ENCODE measurements at places on chromosomes 7 and 10.

GRCh38 chr7:30911561-30911969 is at the start of gene AQP1:
AQP1 (plus strand) TSS chr7:30911853; CDS start chr7:30911910, 57 bp downstream.
- no peak for DNase-seq

- no peak for DNase-seq
Observed at GRCh38 chr10:98320486-98321185, 52.6 kb upstream of the LOXL4 start.

DNA sequence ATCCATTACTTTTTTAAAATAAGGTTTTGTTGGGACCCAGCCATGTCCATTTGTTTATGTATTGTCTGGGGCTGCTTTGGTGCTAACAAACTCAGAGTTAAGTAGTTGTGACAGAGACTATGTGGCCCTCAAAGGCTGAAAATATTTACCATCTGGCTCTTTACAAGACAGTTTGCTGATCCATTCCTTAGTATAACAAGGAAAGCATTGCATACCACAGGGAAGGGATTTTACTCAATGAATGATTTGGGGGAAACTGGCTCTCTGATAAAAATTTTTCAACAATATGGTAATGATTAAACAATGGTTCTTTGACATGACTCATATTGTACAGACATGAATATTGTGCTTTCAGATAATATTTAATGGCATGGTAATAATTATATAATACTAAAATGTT is 738.1 kb downstream of the KCNMA1 start:
- DNase-seq = no peak

DNA sequence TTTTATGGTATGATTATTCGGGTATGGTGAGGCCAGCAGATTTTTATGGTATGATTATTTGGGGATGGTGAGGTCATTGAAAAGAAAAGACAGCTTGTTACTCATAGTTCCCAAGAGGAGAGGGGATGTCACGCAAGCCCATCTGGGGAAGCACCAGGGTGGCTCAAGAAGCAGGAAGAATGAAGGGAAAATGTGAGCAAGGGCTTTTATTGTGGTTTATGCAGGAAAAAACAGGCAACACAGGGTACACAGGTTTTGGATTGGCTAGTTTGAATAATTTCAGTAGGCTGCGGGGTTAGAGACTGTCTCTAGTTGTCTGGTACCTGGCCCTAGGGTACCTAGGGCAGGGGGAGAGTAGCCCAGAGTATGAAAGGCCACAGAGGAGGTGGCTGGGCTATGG is 26.8 kb upstream of the DGKI start:
- no peak for DNase-seq

DNA sequence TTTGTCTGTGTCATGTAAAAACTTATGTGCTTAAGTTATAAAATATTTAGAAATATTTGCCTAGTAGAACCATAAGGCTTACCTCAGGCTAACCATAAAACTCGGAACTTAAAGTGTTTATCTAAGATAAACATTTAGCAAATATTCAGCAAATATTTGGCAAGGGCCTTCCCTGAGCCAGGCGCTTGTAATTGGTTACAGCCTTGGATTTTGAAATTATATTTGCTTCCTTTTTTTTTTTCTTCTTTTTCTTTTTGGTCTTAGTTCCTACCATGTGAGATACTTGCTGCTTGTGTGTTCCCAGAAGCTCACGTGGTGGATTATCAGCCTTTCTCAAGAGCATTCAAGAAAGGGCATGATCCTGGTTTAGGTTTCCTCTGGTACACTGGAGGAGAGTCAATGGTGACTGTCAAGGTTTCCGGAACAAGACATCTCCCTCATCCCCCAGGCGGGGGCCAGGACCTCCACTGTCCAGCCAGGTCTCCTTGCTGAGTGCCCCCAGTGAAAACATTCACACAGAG is 5.2 kb upstream of the BRI3 start:
- no peak for DNase-seq

DNA sequence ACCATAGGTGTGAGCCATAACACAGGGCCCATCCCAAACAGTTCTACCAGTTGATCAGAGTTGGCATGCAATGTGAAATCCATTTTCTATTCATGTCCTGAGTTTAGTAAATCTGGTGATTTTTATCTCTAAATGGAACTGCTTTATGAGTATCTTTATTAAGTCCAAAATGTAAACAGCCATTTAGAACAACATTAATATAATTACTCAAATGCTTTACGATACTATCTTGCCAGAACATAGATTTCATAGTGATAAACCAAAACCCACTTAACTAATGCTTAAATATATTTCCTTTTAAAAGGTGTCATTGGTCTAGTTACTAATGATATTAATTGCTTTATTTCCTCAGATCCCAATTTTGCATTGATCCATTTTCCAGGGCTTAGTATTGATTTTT is 80.7 kb downstream of the PLCE1 start:
- no peak for DNase-seq

GRCh38 chr7:150781103-150781502 is 19.1 kb downstream of the TMEM176B start:
- no peak for DNase-seq

- DNase-seq = no peak
Observed at GRCh38 chr7:133662830-133663229, 410.0 kb downstream of the EXOC4 start.

GRCh38 chr10:101063548-101064414 is 2.0 kb downstream of the KAZALD1 start:
- DNase-seq = no peak

DNA sequence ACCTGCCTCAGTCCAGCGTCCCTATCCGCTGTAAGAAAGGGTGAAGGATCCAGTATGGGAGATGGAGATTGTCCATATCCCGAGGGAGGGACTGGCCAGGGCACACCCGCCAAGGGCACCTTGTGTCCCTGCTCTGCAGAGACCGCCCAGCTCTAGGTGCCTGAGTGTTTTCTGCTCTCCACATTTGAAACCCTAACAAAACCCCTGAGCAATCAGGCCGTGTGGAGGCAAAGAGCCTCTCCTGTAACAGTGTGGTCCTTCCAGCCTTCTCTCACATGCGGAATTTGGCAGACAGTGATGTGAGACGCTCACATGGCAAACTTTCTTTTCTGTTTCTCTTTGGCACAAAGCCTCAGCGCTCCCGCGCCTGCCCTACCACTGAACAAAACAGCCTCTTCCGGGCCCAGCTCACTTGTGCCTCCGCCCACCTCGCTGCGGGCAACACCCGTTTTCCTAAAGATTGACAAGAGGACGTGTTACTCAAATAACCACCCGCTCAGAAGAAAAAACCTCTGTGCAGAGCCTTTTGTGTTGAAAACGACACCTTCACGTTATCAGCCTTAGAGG is 514.8 kb downstream of the DNAJB6 start:
- no peak for DNase-seq

DNA sequence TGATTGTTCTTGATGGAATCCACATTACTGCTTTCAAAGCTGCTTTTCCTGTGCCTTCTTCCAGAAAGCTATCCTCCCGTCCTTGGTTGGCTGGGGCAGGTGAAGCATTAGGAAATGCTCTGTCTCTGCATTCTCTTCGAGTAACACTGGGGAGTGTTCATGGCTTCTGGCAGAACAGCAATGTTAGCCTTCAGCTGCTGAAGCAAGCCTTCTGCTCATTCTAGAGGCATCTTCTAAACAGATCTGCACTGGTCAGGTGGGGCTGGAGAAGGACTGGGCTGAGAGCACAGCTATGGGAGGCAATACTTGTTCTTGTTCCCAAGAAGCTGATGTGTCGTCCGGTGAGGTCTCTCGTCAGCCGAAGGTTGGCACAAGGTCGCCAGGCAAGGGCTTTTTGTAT is 80.6 kb downstream of the MGMT start:
- DNase-seq = no peak

DNA sequence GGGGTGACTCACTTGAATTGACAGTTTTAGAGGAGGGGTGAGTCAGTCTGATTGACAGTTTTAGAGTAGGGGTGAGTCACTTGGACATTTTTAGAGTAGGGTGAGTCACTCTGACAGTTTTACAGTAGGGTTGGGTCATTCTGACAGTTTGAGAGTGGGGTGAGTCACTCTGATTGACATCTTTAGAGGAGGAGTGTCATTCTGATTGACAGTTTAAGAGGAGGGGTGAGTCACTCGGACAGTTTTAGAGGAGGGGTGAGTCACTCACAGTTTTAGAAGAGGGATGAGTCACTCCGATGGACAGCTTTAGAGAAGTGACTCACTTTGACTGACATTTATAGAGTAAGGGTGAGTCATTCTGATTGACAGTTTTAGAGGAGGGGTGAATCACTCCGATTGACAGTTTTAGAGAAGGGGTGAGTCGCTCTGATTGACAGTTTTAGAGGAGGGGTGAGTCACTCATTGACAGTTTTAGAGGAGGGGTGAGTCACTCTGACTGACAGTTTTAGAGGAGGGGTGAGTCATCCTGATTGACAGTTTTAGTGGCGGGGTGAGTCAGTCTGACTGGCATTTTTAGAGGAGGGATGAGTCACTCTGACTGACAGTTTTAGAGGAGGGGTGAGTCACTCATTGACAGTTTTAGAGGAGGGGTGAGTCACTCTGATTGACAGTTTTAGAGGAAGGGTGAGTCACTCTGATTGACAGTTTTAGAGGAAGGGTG is 595.9 kb downstream of the DNAJB6 start:
- no peak for DNase-seq

GRCh38 chr10:123556049-123556448 is 110.1 kb upstream of the GPR26 start:
- no peak for DNase-seq

DNA sequence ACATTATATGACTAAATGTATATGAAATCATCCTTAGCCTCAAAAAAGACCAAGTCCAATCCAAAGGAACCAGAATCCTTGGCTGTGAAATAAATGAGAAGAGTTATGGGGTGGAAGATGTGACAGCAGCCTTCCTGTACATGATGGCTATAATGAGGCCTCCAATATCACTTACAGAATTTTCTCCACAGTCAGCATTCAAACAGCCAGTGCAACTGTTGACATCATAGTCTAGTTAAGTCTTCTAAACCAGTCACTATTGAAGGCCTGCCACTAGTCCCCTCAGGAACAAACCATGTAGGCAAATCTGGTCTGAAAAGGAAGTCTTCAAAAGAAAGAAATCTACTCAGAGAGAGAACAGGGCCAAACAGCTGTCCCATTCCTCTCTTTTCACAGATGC is 219.5 kb upstream of the CCDC6 start:
- no peak for DNase-seq

DNA sequence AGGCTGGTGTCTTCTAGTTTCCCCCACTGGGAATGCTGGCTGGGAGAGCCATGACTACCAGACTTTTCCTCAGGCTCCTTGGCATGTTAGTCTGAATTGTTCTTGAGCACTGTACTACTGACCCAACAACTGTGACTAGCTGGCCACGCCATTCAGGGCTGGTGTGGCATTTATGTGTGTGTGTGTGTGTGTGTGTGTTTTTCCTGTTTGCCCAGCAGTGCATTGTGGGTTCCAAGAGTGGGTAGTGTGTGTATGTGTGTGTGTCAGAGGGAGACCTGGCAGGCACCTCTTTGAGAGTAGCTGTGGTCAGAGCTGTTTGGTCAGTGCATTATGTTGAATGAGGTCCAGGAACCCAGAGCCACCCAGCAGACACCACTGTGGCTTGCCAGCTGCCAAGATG is 9.2 kb downstream of the PCBD1 start:
- no peak for DNase-seq

GRCh38 chr7:142638581-142638980 is 110.7 kb upstream of the PRSS1 start:
- no peak for DNase-seq

DNA sequence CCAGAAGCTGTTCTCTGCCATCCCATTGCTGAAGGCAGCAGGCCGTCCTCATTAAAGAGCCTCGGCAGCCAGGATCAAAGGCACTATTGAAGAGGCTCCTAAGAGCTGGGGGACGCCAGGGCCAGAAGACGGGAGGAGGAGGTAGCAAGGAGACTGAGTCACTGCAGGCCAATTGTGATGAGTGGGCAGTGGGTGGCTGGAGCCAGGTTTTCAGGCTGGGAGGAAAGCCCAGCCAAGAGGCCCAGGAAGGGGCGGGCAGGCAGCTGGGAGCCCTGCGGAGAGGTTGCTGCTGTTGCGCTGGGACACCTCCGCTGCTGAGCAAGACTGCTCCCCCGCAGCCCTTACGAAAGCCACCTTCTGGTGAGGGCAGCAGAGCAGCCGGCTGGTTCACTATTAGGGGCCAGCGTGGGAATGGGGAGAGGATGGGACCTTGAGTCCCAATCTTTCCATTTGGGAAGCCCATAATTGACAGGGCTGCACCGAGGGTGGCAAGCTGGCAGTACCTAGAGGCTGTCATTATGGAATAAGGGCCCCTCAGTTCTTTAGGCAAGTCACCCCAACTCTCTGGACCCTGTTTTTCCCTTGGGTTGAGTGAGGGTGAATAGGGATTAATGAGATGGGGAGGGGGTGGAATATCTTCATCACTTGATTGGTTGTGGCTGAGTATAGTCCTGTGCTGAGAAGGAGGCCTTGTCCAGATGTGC is 48.4 kb downstream of the UNC5B start:
- no peak for DNase-seq

GRCh38 chr7:22751341-22751740 is 24.3 kb downstream of the IL6 start:
- no peak for DNase-seq

Data from GM06990 (cell line).